NCI-H1436 treated with DMSO at 0.1 percent for 48 hours (cell line): ENCODE measurements at places on chromosomes 2 and 18.

GRCh38 chr2:120953066-120953756, 217.5 kb downstream of the GLI2 start:
- DNase-seq, result no peak

- DNase-seq, result no peak
Observed at GRCh38 chr2:178978667-178979066, 71.3 kb downstream of the CCDC141 start.

DNA sequence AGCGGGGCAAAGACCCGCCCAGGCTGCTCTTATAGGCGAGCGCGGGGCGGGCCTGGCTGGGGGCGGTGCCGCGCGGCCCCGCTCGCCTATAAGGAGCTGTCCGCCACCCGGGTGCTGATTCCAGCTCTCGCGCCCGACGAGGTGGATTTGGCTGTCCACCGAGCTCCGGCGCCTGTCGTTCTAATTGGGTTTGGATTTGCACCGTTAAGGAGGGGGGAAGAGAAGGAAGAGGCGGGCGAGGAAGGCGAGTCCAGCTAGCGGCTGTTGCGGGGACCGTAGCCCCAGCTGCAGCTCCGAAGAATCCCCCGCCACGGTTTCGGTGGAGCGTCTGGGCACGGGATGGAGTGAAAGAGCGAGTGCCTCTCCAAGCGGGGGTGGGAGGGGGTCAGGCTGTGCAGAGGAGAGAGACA, at the start of gene CNTNAP5:
Gene CNTNAP5 (plus strand): TSS at position 117 of the 410 bp plus-strand sequence. CDS start 364 bp downstream, outside the sequence.
- no peak for DNase-seq

GRCh38 chr2:104412384-104412783, 441.5 kb upstream of the POU3F3 start:
- DNase-seq, result no peak

DNA sequence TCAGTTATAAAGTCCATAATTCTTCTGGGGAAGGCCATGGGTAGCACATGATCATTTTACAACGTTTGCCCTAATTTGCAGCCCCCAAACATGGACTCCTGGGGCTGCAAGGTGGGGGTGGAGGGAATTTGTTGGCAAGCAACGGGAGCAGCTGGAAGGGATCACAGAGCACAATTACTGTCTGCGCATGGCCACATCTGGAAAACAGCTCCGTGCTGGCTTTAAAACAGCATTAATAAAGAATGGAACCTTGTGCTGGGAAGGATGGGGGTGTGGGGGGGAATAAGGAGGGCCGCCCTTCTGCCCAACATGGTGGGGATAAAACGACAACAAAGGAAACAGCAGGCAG, 60.9 kb upstream of the SLC14A2 start:
- no peak for DNase-seq

DNA sequence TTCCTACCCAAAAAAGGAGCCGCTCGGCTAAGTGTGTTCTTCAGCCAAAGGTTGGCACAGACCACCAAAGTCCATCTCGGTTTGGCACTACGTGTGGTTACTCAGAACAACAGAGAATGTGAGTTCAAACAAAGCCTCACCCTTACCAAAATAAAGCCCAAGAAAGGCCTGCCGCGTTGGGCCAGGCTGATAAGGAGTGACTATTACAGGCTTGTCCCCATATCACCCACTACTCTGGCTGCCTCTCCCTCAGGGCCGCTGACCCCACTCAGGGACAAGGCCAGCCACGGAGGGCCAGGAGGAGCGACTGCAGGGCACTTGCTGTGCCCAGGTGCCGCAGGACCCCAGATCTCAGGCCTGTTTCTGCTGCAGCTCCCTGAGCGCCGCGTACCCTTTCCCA, 13.8 kb downstream of the HS1BP3 start:
- DNase-seq, result no peak

DNA sequence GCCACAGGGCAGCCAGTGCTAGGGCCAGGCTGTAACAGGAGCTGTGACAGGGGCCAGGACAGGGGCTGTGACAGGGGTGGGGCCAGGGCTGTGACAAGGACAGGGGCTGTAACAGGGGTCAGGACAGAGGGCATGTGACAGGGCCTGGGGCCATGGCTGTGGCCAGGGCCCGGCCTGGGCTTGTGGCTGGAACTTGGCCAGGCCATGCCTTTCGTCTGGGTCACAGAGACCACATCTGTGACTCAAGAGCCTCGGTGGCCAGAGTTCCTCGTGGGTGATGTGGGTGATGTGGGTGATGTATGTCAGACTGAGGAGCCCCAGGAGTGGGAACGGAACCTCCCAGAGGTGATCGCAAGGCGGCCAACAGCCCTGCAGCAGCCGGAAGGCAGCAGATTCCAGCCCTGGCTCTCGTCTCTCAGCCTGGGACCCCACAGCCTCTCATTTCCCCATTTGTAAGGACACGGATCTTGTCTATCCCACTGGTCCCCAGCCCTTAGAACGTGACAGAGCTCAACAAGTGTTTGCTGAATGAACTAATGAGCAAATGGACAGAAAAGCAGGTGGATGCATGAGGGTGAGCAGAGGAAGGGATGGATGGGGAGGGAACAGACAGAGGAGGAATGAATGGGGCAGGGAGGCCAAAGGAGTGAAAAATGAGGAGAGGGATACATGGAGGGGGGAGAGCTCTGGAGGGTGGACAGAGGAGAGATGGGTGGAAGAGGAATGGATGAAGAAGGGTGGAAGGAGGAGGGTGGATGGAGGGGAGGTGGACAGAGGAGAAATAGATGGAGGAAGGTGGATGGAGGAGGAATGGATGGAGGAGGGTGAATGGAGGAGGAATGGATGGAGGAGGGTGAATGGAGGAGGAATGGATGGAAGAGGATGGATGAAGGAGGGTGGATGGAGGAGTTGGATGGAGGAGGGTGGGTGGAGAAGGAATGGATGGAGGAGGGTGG, 17.3 kb downstream of the ESPNL start:
- no peak for DNase-seq

DNA sequence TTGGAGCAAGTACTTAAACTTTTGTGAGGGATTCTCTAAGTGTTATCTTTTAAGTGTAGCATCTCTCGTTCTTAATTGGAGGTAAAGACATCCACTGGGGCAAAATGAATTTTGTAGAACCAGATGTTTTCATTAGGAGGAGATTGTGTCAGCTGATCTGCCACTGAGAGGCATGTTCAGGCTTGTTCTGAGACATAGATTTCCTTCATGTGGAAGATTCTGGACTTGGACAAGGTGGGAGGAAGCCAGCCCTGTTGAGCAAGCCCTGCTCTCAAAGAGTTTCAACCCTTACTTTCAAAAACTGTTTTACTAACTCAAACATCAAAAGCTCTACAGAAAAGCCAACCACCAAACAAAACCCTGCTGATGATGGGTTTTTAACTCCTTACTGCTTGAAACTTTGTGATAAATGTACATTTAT, 6.5 kb downstream of the MAP4K4 start:
- DNase-seq, result no peak

GRCh38 chr2:102489646-102490045, 16.6 kb downstream of the SLC9A4 start:
- no peak for DNase-seq

DNA sequence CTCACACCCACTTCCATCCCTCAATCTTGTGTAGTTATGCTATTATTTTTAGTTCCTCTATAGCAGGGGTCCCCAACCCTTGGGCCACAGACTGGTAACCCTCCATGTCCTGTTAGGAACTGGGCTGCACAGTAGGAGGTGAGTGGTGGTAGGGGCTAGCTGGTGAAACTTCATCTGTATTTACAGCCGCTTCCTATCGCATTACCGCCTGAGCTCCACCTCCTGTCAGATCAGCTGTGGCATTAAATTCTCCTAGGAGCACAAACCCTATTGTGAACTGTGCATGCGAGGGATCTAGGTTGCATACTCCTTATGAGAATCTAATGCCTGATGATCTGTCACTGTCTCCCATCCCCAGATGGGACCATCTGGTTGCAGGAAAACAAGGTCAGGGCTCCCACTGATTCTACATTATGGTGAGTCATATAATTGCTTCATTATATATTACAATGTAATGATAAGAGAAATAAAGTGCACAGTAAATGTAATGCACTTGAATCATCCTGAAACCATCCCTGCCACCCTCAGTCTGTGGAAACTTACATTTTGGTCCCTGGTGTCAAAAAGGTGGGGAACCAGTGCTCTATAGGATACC, 1.6 kb upstream of the RAB11FIP5 start:
- no peak for DNase-seq

DNA sequence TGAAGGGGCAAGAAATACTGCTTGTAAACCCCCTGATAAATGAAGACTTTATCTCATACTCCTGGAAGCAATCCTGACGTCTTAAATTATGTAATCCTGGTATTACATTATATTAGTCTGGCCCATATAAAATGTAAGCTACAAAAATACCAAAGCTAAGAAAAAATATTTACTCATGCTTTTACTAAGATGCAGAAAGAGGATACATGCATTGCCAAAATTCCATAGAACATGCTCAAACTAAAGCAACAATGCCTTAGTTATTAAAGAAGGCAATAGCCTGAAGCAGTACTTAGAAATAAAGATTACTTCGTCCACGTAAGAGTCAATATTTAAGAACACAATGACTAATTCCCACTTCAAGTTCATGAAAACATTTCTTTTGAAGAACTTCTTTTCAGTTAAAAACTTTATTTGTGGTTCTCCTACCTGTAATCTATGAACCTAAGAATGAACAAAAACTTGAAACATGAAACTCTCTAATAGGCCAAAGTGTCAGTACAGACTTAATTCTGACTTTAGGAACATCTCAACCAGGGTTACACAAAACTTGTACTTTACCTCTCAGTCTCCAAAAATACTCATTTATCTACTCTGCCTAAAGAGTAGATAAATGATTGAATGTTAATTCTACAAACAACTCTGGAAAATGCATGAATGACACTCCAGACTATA, 117.3 kb downstream of the THADA start:
- no peak for DNase-seq

DNA sequence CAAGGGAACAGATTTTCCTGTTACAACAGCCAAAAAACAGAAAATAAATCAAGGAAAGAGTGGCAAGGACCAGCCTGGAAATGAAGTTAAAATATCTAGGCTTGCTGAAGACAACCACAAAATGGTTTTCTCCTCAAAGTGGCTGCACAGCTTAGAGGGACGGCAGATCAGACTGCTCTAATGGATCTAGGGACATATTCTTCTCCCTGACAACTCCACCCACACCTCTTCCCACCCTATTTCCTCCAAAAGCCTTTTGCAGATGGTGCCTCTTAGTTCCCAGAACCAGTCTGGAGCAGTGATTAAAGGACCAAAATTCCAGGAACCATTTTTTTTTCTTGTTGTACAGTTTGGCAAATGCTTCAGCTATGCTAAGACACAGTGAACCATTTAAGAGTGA, 220.2 kb upstream of the SIX2 start:
- DNase-seq, result no peak

- DNase-seq, result no peak
Observed at GRCh38 chr2:12968399-12968798, 251.7 kb downstream of the TRIB2 start.

DNA sequence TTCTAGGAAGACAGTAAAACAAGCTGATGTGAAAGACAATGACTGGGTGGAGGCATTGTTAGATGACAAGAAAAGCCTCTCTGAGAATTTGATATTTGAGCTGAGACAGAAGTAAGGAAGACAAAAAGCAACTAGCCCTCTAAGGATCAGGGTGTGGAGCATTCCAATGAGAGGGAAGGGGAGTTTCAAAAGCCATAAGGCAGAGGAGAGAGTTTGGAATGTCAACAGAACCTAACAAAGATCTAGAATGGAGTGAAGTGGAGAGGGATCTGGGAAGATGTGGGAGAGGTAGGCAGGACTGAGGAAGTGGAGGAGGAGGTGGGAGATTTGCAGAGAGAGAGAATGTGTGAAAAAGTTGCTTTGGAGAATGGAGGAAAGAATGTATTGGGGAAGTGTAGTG, 17.3 kb upstream of the ASXL2 start:
- DNase-seq, result no peak

- DNase-seq, result no peak
Observed at GRCh38 chr2:201661366-201661765, 18.1 kb upstream of the TMEM237 start.

- DNase-seq, result no peak
Observed at GRCh38 chr2:191611614-191612013, 66.3 kb upstream of the NABP1 start.

- no peak for DNase-seq
Observed at GRCh38 chr2:46684661-46685060, 205.3 kb downstream of the TMEM247 start.

- DNase-seq, result no peak
Observed at GRCh38 chr2:224847381-224847780, 131.2 kb upstream of the CCDC195 start.

GRCh38 chr2:56239437-56239836, 55.6 kb downstream of the CCDC85A start:
- no peak for DNase-seq

DNA sequence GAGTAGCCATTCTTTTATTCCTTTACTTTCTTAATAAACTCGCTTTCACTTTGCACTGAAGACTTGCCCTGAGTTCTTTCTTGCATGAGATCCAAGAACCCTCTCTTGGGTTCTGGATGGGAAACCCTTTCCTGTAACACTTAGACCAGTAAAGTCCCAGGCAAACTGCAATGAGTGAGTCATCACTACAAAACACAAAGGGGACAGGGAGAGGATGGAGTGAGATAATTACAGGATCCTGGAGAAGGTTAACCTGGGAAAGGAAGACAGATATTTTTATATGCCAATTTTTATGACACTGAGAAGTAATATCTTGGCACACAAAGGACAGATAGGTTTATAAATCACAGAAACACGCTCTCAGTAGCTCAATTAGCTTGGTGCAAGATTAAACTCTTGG, 48.7 kb downstream of the EHD3 start:
- no peak for DNase-seq

- DNase-seq, result peak; percentile 86
Observed at GRCh38 chr2:220509096-220509757, 881.8 kb downstream of the SLC4A3 start.

GRCh38 chr2:50781646-50782045, 250.3 kb downstream of the NRXN1 start:
- DNase-seq, result no peak

GRCh38 chr2:1871171-1871570, 126.9 kb upstream of the PXDN start:
- DNase-seq, result no peak

GRCh38 chr2:186594001-186594722, 4.3 kb downstream of the ITGAV start:
- no peak for DNase-seq

GRCh38 chr2:231384970-231385369, 10.5 kb upstream of the B3GNT7 start:
- no peak for DNase-seq

DNA sequence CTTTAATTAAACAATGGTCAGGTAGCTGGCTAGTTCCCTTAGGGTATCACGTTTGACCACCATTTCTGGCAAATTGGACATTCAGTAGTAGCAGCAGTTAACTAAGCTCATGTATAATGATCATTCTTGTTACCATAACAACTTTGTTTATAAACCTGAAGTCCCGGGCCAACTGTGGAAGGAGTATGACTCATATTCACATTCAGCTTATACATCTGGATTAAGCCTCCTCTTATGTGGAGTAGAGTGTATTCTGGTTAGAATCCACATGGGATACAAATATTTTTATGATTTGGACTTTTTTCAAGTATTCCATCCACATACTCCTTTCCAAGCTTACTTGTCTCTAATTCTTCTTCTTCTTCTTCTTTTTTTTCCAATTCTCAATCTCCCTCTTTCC, 70.3 kb upstream of the ZSWIM2 start:
- DNase-seq, result no peak

GRCh38 chr18:69371729-69372128, 29.0 kb upstream of the DOK6 start:
- DNase-seq, result no peak
